GM23248 (cell line): ENCODE measurements at places on chromosomes 3 and 15.

- DNase-seq: peak; percentile 95
- H3K36me3 ChIP-seq: no peaks in the 10 kb centered on the region
- H3K27me3 ChIP-seq: no peaks in the 10 kb centered on the region
- H3K4me3 ChIP-seq: peak overlapping the region; percentile 46; the same call in 1 of the 2 replicates
- peaks cover 18% of the 10 kb centered on the region for H3K4me1 ChIP-seq
- H3K27ac ChIP-seq: peak overlapping the region; percentile 45; the same call in 1 of the 2 replicates
These were observed 13.6 kb upstream of the DENND6A start for GRCh38 chr3:57706462-57706861.

DNA sequence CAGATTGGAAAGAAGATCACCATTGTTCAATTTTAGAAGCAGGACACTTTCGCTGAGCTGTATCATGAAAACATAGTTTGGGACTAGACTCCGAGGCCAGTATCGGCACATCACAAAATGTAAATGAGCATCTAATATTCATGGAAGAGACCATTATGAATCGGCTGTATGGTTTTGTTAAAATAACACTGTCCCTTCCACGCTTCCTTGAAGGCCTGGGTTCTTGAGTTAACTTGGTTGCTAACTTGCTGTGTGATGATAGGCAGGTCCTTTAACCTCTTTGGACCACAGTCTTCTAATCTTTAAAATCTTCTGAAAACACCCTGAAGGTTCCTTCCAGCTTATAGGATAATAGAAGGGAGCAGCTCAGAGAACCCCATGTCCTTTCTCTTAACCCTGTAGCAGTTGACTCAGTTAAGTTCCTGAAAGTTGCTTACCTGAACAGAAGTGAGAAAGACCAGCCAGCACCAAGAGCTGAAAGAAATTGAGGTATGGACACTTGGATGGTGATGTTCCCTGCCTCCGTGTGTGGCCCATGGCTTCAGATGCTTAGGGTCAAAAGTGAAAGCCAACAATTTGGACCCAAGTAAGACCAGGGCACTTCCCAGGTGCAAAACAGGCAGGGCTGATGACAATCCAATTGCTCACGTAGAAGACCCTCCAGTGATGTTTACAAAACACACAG lies 2.1 kb downstream of the CD80 start:
- no peaks in the 10 kb centered on the region for H3K36me3 ChIP-seq
- H3K27ac ChIP-seq: no peak overlapping the region
- no peaks in the 10 kb centered on the region for H3K4me1 ChIP-seq

- H3K27me3 ChIP-seq: no peaks in the 10 kb centered on the region
- H3K4me1 ChIP-seq: no peaks in the 10 kb centered on the region
- peaks cover 12% of the 10 kb centered on the region for H3K36me3 ChIP-seq
These were observed 44.8 kb downstream of the CEMIP start for GRCh38 chr15:80823995-80824394.

GRCh38 chr3:100900671-100901335 lies 92.4 kb downstream of the ABI3BP start:
- peak; percentile 55 for DNase-seq
- H3K4me1 ChIP-seq: peaks cover 48% of the 10 kb centered on the region
- H3K27me3 ChIP-seq: no peaks in the 10 kb centered on the region
- H3K27ac ChIP-seq: peak overlapping the region; percentile 50
- no peaks in the 10 kb centered on the region for H3K36me3 ChIP-seq

DNA sequence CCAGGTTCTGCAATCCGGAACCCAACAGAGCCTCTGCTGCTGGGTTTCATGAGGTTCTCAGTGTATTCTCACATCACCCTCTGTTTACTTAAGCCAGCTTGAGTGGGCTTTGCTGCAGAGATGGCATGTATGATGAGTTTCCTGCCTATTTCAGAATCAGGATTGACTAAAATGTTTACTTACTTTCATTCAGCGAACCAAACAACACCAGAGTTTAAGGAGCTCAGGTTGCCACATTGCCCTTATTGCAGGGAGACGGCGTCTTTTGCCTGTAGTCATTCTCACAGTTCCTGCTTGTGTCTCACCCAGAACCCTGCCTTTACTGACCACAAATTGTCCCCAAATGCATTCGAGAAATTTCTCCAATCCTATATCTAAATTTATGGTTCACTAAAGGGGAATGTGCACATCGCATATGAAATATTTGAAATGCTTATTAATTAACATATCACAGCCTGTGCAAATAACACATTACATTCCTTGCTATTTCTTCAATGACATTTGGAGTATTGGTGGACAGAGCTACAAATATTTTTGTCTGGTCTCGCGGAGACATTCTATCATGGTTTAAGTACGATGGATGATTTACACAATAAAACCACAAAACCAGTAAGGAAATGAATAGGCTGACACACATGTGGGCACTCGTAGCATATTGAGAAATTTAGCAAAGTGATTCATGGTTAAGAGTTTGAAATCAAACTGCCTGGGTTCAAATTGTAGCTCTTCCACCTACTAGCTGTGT lies 377.2 kb upstream of the CFAP20DC start:
- no peaks in the 10 kb centered on the region for H3K27me3 ChIP-seq
- peak; percentile 88 for DNase-seq
- H3K4me3 ChIP-seq: no peak overlapping the region
- H3K4me1 ChIP-seq: peaks cover 36% of the 10 kb centered on the region
- H3K36me3 ChIP-seq: no peaks in the 10 kb centered on the region

GRCh38 chr15:82680200-82681102 lies 29.2 kb downstream of the AP3B2 start:
- DNase-seq: no peak
- H3K27me3 ChIP-seq: peaks cover 4% of the 10 kb centered on the region; the same call in 1 of the 2 replicates
- H3K27ac ChIP-seq: no peak overlapping the region
- H3K36me3 ChIP-seq: no peaks in the 10 kb centered on the region

GRCh38 chr15:69038508-69038907 lies 24.0 kb downstream of the NOX5 start:
- no peak overlapping the region for H3K4me3 ChIP-seq
- no peak for DNase-seq
- no peaks in the 10 kb centered on the region for H3K36me3 ChIP-seq
- peaks cover 5% of the 10 kb centered on the region for H3K27me3 ChIP-seq
- H3K27ac ChIP-seq: no peak overlapping the region

GRCh38 chr3:159634483-159634882 lies 354.2 kb upstream of the IL12A start:
- H3K27me3 ChIP-seq: no peaks in the 10 kb centered on the region
- H3K4me1 ChIP-seq: peaks cover 17% of the 10 kb centered on the region
- peak; percentile 14 for DNase-seq
- no peak overlapping the region for H3K27ac ChIP-seq

DNA sequence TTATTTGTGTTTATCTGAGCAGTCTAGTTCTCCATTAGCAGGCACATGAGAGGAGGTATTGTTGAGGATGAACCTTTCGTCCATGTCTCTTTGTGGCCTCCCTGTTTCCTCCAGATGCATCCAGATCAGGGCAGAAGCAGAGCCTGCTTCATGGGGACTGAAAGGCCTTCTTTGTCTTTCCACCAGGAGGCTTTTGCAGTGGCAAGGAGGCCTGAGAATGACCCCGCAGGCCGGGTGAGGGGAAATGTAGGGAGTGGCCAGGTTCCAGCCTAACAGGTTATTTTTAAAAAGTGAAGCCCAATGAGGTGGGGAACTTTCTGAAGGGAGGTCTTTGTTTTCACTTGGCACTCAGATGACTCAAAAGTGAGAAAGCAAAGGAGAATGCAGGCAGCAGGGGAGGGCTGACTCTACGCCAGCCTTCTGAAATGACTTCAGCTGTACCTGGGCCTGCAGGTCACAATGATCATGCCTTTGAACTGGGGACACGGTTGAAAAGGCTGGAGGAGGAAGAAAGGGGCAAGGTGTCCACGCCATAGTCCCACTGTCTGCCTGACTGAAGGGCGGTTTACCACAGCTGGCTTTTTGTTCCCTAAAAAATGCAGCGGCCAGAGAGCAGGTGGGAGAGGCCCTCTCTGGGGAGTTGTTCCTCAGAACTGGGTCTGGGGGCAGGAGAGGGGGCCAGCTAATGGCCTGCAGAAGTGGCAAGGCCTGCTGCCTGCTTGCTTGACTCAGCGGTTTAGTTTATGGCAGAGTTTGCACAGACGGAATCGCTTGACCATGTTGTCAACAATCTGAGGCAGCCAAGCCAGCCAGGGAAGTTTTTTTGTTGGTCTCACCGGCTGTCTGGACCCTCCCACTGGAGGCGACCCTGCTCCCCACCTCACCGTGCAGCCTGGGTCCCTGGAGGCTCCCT lies 28.7 kb downstream of the CMTM7 start:
- H3K27ac ChIP-seq: no peak overlapping the region
- no peaks in the 10 kb centered on the region for H3K36me3 ChIP-seq
- no peaks in the 10 kb centered on the region for H3K27me3 ChIP-seq
- peaks cover 27% of the 10 kb centered on the region for H3K4me1 ChIP-seq

GRCh38 chr15:77074350-77074749 lies 3.4 kb upstream of the TSPAN3 start:
- no peak overlapping the region for H3K27ac ChIP-seq
- no peak for DNase-seq
- H3K4me1 ChIP-seq: peaks cover 11% of the 10 kb centered on the region
- H3K27me3 ChIP-seq: no peaks in the 10 kb centered on the region

DNA sequence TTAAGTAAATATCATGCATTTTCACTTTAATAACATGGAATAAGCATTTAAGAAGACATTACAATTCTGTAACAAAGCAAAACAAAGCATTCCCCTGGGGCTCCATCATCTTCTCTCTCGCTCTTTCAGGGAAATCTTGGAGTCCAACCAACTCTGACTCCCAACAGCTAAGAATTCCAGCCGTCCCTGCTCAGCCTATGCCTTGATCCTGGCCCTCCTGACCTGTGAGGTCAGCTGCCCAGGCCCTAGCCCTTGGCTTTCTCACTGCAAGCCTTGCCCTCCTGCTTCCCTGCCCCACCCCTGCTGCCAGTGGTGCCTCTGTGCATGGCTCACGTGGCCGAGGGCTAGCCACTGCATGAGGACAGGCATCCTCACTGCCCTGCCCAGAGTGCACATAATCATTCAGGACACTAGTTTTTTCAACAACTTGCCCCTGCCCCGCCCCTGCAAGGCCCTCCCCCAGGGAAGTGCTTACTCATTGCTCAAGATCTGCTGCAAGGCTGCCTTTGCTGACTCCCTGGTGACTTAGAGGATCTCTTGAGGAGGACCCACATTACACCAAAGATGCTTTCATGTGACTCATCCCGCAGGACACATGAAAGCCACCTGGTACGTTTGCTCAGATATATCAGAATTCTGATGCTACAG lies 37.6 kb downstream of the MTMR10 start:
- H3K27ac ChIP-seq: peak overlapping the region; percentile 73
- peak; percentile 97 for DNase-seq
- no peaks in the 10 kb centered on the region for H3K27me3 ChIP-seq
- H3K4me3 ChIP-seq: no peak overlapping the region
- H3K36me3 ChIP-seq: peaks cover 46% of the 10 kb centered on the region

DNA sequence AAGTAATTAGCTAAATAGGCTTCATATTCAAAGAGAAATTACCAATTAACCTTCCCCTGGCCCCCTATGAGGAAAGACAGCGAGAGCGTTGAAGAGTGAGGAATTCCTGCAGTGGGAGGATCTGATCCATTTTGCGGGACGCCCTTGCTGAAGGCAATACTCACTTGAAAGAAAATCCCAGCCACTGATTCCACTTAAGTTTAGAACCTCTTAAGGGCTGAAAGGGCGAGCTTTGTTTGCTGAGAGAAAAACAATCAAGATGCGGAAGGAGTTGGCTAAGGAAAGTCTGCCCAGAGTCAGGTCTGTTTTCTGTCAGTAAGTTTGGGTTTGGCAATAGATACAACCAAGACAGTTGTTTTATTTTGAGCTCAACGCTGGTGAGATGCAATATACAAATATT lies 102.8 kb upstream of the GBE1 start:
- no peaks in the 10 kb centered on the region for H3K27me3 ChIP-seq
- H3K27ac ChIP-seq: no peak overlapping the region
- 0 out of 2 replicates have a peak, but pooled peaks cover 2% of the 10 kb centered on the region for H3K4me1 ChIP-seq
- DNase-seq: no peak
- H3K4me3 ChIP-seq: no peak overlapping the region

- no peaks in the 10 kb centered on the region for H3K4me1 ChIP-seq
- no peak overlapping the region for H3K4me3 ChIP-seq
- H3K27ac ChIP-seq: no peak overlapping the region
- no peaks in the 10 kb centered on the region for H3K36me3 ChIP-seq
- 0 out of 2 replicates have a peak, but pooled peaks cover 3% of the 10 kb centered on the region for H3K27me3 ChIP-seq
These were observed 826.3 kb downstream of the FHIT start for GRCh38 chr3:60424942-60425341.

DNA sequence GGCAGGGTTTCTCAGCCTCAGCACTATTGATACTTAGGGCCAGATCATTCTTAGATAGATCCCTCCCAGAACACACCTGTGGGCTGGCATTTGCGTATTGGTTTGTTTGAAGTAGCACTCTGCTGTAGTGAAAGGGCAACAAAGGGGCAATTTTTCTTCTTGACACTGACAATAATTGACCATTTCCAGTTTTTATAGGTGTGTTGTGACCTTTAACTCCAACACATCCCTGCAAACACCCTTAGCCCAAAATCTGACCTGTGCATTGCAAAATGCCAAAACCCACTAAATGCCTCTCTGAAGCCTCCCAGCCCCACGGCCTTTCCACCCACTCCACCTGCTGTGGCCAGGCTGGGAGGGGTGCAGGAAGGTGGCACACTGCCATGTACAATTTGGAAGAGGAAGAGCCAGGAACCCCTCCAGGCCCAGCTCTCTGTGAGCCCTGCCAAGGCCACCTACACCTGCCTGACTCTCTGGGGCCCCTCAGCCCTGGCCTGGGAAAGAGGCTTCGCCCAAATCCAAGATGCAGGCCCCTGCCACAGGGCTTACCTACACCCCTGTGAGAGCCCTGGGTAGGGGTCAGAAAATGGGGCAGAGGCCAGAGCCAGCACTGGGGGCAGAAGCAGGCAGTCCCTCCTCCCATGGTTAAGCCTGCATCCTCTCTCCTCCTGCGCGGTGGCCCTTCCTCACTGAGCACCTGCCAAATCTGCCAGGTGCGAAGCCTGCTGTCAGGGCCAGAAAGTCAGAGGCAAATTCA lies 9.6 kb upstream of the CYP11A1 start:
- no peak overlapping the region for H3K4me3 ChIP-seq
- H3K36me3 ChIP-seq: no peaks in the 10 kb centered on the region
- H3K4me1 ChIP-seq: peaks cover 13% of the 10 kb centered on the region; the same call in 1 of the 2 replicates
- no peak for DNase-seq
- no peaks in the 10 kb centered on the region for H3K27me3 ChIP-seq

- no peaks in the 10 kb centered on the region for H3K36me3 ChIP-seq
- H3K27ac ChIP-seq: no peak overlapping the region
- no peaks in the 10 kb centered on the region for H3K4me1 ChIP-seq
These were observed 224.2 kb upstream of the CHRNA7 start for GRCh38 chr15:31806106-31806505.

DNA sequence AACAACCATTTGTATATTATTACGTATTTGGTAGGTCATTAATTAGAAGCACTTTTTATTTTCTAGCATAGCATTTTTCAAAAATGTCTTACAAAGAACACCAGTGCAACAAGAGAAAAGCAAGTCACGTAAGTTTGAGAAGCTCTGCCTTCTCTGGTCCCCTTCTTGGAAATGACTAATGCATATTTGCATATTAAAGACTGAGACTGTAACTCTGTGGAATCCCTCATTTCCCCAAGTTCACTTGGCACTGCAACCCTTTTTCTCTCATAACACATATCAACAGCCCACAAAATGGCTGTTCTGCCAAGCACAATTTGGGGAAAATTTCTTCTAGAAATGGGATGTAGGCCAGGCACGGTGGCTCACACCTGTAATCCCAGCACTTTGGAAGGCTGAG lies 176.3 kb downstream of the ERC2 start:
- H3K36me3 ChIP-seq: no peaks in the 10 kb centered on the region
- H3K27me3 ChIP-seq: no peaks in the 10 kb centered on the region
- H3K4me1 ChIP-seq: no peaks in the 10 kb centered on the region
- DNase-seq: no peak
- H3K4me3 ChIP-seq: no peak overlapping the region
